ENCODE measurements at places on chromosomes 12 and 14.
A peak's percentile ranks its signal among the peaks of the same experiment; 100 is the strongest.

DNA sequence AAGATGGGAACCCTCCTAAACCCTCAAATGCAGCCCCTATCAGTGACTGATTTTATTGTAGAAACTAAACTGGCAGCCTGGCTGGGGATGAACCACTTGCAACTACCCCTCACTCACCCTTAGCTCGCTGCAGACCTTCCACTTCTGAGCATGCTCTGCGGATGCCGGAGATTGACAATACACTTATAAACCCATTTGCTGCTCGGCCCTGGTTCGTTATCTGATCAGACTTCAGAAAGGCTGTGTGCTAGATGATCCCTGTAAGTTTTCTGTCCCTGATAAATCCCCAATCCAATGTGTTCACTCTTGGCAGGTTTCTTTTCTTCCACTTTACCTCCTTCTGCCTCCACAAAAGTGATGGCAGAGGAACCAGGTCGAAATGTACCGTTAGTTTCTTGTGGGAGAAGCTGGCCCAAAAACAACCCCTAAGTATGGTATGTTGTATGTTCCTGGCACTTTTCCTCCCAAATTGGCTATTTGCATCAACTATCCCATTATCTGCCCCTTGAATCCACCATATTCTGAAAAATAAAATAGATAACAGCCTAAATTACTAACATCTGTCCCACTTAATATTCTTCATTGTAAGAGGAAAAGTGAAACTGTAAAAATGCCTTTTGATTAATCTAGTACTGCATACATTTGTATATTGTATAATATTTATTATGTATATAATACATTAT is 18.8 kb downstream of the RPH3A start:
- no peak for DNase-seq

DNA sequence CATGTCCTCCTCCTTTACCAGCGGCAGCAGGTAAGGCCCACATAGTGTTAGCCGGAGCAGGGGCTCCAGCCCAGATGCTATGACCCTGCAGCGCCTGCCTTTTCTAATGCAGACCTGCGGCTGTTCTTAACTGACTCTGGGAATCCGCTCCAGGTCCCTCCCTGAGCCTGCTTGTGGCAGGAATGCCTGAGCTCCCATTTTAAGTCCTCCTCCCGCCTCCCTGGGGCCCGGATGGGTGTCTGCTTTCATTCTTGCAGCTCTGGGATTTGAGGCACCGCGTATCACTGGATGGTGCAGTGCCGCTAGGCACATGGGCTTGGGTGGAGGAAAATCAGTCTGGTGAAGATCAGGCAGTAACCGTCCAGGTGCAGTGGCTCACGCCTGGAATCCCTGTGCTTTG is 7.6 kb downstream of the TSPAN9 start:
- DNase-seq, result no peak

DNA sequence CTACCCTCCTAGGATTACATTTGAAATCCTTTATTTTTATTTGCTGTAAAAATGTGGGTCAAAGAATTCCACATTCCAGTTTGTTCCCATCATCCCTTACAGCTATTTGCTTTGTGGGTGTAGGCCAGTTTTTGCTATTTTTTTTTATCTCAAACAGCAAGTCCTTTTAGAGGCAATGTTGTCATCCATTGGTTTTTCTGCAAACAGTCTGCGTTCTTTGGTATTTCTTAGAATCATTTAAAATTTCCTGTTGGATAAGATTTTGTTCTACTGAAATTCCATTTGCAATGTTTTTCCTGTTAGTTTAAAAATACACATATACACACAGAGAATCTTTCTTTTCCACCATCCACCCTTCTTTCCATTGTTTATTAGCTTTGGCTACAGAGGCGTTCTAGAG is 53.3 kb upstream of the STK38L start:
- DNase-seq, result no peak

DNA sequence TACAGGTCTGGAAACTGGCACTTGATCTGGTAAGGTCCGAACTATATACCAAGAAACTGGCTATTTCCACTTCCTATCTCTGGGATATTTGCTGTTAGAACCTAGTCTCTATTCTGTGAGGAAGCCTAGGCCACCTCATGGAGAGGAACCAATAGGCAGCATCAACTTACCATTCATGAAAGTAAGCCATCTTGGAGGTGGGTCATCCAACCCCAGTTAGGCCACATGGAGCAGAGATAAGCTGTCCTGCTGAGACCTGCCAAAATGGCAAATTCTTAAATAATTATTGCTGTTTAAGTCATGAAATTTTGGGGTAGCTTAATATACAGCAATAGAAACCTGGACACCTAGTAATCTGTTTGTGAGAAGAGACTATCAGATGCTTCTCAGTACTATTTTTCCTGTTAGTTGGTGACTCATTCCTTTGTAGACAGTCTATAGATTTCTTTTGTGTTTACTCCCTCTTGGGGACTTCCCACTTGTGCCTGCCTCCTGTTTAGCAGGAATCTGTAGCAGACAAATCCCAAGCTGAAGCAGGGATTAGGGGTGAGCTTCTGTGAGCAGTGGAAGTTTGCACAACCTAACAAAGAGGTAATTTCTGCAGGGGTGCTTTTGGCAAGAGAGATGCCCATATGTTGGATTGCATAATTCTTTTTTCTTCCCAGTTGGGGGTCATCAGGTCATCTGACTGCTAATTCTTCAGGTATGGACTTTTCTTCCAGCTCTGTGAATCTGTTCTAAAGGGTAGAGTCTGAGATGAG is 136.8 kb downstream of the IGF1 start:
- no peak for DNase-seq

DNA sequence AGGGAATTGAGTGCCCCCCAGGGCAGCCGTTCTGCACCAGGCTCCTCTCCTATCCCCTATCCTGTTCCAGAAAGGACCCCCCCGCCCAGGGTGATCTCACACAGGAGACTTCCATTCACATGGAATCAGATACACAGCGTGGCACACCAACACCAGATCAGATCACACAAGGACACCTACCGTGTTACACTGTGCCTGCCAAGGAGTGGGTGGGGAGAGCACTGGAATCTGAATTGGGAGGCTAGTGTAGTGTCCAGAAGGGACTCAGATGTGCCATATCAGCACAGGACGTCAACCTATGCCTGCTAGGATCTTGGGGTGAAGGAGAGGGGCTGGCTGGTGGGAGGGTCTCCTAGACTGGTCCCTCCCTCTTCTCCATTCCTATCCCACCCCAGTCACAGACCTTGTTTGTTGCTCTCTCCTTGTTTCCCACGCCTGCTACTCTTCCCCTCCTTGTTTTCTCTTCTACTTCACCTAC is 2.3 kb downstream of the PTMS start:
- no peak for DNase-seq

- no peak for DNase-seq
These were observed 7.2 kb upstream of the DICER1 start for GRCh38 chr14:95164506-95164905.

GRCh38 chr14:32350020-32350419 is 20.9 kb downstream of the AKAP6 start:
- no peak for DNase-seq

DNA sequence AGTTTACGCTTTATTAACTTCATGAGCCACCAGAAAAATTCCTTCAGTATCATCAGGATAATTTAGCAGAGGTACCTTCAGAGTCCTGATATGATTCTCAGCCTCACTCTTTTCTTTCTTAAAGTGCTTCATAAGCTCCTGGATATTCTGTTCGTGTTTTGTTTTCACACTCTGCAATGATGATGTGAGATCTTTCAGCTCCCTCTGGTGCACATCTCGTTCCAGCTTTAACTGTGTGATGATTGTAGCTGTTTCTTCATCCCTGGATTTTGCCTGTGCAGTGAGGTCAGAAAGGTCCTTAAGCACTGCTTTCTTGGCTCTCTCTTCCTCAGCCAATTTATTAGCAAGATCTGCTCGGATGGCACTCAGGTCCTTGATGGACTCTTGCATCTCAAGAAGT is 156.7 kb downstream of the CEP128 start:
- DNase-seq, result no peak

- peak; percentile 88 for DNase-seq
These were observed 13.8 kb downstream of the SLC41A2 start for GRCh38 chr12:104944252-104944651.

- DNase-seq, result peak; percentile 64
These were observed 14.5 kb downstream of the OAS2 start for GRCh38 chr12:112992541-112993398.

GRCh38 chr12:6074979-6075585 is 49.4 kb downstream of the VWF start:
- DNase-seq, result no peak

GRCh38 chr12:110957159-110957558 is 36.8 kb upstream of the MYL2 start:
- no peak for DNase-seq

- peak; percentile 33 for DNase-seq
These were observed 4.0 kb downstream of the CRIP2 start for GRCh38 chr14:105478398-105479251.

DNA sequence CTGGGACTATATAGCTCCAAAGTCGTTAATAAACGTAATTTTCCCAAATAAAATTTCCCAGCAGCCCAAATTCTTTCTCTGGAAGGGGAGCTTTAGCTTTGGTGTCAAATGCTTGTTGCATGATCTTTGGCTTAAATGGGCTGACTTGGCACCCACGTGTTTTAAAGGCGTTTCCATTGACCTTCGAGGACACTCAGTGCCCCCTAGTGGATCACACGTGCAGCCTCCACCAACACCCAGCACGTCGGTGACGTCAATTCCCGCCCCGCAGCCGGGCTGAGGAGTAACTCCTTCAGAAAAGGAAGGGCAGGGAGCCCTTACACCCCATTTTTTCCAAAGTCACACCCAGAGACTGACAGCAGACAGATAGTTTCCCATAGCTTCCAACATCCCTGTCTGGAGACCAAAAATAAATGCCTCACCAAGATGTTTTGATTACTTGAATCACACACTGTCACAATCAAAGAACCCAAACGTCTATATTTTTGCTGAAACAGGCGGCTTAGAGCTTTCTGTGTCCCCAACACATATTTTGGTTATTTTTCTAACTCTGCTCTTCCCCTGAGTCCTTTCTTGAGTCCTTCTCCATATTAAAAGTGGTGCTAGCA is 707.9 kb downstream of the AACS start:
- no peak for DNase-seq

- no peak for DNase-seq
These were observed 167.5 kb downstream of the PPM1H start for GRCh38 chr12:62767496-62767895.

Measured in small intestine (tissue), 16 donors.